NCI-H2081 (cell line): ENCODE measurements at places on chromosomes 4 and X.

DNA sequence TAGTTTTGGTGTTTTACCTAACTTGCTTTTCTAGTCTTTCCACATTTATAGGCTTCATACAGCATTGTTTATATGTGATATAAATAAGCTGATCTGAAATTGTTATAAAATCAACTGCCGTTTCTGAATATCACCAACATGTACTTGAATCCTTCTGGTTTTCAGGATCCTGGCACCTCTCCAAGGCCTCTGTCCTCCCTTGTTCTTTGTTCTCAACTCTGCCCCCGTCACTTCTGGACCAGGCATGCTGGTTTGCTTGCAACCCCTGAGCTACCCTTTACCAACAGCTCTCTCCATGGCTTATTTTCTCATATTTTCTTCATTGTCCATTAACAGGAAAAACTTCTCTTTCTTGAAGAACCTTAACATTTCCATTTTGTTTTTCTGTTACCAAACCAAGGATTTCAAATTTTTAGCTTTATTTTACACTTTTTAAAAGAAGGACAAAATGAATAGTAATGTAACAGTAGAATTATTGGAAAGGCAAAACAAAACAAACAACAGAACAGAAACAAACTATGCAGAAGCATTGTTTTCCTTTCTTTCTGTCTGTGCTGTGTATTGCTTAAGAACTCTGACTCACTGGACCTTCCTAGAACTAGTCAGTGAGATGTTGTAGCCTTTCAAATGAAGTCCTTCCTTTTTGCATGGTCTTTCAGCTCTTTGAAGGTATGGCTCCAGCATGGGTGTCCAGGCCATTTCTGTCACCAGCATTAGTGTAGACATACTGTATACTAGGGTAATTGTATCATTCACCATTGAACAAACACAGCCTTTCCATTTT is 44.8 kb downstream of the BANK1 start:
- peak; percentile 45 for DNase-seq

DNA sequence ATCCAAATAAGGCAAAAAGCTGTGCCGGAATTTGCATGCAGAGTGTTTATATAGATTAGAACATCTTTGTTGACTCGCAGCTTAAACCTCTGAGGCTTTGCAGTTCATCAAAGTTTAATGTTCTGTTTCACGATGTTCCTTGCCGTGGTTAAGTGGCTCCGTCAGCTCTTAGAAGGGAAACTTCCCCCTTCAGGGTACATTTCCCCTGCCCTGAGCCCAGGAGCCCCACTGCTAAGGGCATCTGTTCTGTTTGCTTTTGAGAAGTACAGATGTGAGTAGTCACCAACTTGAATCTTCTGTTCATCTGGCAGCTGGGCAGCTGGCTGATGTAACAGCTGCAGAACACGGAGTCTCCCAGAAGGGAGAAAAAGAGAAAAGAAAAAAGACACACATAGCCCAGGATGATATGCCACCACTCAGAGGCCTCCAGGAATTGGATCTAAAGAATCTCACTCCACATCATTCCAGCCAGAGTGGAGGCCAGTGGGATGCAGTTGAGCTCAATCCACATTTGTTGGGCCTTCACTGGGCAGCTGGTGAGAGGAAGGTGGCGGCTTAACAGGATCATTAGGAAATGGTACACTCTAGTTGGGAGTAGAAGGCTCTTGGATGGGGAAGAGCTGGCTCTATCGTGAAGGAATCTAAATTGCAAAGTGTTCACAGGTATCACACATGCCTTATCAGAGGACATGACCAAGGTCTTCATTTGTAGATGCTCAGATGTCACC is 178.7 kb upstream of the RBPJ start:
- no peak for DNase-seq

DNA sequence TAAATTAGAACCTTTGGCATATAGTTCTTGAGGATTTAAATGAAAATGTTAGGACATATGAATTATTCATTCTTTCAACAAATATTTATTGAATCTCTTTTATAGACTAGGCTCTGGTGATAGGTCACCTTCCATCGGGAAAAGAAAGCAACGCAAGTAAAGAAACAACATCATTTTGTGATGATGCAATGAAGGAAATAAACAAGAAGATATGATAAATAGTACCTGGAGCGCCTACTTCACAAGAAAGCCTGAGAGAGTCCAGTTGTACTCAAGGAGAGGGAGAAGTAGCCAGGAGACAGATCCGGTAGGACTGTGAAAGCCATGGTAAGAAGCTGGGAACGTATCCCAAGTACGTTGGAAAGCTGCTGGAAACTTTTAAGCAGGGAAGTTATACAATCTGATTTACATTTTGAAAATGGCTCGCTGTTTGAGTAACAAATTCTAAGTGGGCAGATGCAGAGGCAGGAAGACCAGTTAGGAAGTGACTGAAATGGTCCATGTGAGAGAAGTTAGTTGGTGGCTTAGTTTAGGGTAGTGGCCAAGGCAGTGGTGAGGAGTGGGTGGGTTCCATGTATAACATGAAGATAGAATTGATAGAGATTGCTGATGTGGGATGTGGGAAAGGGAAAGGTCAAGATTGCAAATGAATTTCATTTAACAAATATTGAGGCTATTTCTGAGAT is 17.7 kb upstream of the CPE start:
- no peak for DNase-seq

GRCh38 chrX:12979616-12980015 is 4.7 kb downstream of the TMSB4X start:
- DNase-seq: no peak

GRCh38 chr4:109432696-109433095 is 919 bp upstream of the SEC24B start:
- DNase-seq: no peak

- no peak for DNase-seq
Observed at GRCh38 chr4:1579901-1580691, 104.0 kb downstream of the FAM53A start.

DNA sequence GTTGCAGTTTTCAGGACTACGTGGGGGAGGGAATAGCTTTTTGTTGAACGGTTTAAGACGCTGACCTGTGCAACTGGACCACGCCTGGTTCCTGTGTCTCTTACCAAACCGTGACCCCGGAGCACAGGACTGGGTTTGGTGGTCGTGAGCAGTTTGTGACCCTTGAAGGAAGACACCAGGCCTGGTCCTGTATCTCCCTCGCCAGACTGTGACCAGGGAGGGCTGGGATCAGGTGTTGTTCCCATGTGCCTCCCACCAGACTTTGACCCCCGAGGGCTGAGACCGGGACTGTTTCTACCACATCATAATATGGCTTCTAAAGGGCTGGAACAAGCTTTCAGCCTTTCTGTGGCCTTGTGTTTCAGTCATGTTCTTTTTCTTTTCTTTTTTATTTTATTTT is 683 bp downstream of the EBP start:
- no peak for DNase-seq

- no peak for DNase-seq
Observed at GRCh38 chr4:3677748-3678070, 88.5 kb upstream of the ADRA2C start.

- DNase-seq: no peak
Observed at GRCh38 chr4:128384765-128385598, 97.4 kb upstream of the PGRMC2 start.

GRCh38 chr4:41060352-41061334 is 153.7 kb downstream of the APBB2 start:
- no peak for DNase-seq

GRCh38 chrX:10828036-10828435 is 207.7 kb upstream of the MID1 start:
- DNase-seq: no peak

GRCh38 chr4:5592272-5592671 is 116.1 kb downstream of the EVC2 start:
- DNase-seq: no peak

GRCh38 chr4:99536848-99537247 is 26.0 kb downstream of the C4orf17 start:
- no peak for DNase-seq

GRCh38 chr4:19880206-19880605 is 371.5 kb upstream of the SLIT2 start:
- DNase-seq: no peak

DNA sequence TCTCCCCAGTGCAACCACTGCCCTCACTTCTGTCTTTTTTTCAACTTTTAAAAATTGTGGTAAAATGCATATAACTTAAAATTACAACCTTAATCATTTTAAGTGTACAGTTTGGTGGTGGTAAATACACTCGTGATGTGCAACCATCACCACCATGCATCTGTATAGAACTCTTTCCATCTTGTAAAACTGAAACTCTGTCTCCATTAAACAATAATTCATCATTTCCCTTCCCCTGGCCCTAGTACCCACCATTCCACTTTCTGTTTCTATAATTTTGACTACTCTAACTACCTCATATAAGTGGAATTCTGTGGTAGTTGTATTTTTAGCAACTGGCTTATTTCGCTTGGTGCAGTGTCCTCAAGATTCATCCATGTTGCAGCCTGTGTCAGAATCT is 6.8 kb upstream of the CTBP1 start:
- no peak for DNase-seq

DNA sequence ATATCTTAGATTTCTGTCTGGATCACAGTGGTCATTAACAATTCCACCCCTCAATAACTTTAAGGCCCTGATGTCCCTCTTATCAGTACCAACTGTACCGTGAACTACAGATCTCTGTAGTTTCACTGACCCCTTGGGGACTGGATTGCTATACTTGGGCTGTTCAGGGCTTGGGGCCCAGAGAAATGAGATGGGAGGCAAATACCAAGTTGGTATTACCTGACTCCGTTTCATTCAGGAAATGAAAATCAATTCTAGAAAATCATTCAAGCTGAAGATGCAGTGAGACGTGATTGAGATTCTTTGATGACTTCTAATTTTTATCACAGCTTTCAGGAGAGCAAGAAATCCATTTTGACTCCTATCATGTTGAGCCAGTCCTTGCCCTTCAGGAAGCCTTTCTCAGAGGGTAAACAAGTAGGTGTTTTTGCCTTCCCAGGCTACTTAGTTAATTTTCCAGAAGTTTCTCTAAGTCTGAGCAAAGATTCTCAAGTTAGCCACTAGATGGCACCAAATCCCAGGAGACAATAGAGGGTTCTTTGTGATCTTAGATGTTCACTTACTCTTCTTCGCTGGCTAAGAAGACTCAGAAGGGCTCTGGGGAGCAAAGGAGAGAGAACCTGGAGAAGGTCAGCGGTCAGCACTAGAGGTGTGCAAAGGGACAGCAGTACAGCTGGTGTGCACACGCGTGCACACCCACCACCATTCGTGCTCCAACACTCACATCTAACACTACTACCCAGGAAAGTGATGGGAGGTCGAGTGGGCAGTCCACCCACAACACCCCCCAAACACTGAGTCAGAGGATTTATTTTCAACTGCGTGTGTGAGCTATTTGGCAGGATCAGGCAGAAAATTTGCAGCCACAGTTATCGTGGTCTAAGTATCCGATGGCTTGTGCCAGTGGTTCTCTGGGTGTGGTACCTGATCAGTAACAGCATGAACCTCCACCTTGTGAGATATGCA is 7.4 kb downstream of the HNRNPH2 start:
- DNase-seq: peak; percentile 57

- DNase-seq: no peak
Observed at GRCh38 chr4:85127653-85128052, 161.2 kb upstream of the WDFY3 start.

GRCh38 chr4:41575665-41576064 is 37.7 kb downstream of the LIMCH1 start:
- DNase-seq: no peak

GRCh38 chr4:169042608-169043007 is 32.6 kb upstream of the CBR4 start:
- no peak for DNase-seq

DNA sequence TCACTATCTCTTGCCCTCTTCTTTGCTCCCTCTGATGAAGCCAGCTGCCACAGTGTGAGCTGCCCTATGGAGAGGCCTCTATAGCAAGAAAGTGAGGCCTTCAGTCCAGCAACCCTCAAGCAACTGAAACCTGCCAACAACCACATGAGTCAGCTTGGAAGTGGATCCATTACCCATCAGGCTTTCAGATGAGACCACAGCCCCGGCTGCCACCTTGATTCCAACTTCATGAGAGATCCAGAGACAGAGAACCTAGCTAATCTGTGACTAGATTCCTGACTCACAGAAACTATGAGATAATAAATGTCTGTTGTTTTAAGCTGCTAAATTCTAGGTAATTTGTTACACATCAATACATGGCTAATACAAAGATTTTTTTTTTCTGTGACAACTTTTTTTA is 20.4 kb upstream of the WAS start:
- DNase-seq: no peak

DNA sequence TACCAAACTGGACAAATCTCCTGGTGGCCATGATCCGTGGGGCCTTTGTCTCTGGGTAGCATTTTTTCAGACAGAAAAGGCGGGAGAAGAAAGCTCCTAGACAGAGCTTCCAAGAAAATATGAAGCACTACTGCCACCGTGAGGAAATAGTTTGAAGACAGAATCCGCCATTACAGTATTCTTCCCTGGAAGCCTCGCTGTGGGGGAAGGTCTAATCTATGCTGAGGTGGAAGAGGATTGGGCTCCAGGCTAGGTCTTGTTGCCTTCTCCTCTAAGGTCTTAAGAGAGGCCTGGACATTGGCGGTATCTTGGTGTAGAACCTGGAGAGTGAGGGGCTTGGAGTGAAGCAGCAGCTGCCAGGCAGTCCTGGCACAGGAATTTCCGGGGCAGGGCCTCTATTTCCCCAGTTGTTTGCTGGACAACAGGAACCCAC is 218.9 kb downstream of the OR13H1 start:
- peak; percentile 63 for DNase-seq

GRCh38 chr4:13544606-13545393 is 492 bp upstream of the NKX3-2 start:
- DNase-seq: peak; percentile 94

- no peak for DNase-seq
Observed at GRCh38 chrX:11138498-11139390, 27.6 kb downstream of the HCCS start.

- no peak for DNase-seq
Observed at GRCh38 chr4:156388826-156389225, 435.2 kb upstream of the CTSO start.

GRCh38 chr4:177938226-177938625 is 496.0 kb upstream of the AGA start:
- DNase-seq: no peak

DNA sequence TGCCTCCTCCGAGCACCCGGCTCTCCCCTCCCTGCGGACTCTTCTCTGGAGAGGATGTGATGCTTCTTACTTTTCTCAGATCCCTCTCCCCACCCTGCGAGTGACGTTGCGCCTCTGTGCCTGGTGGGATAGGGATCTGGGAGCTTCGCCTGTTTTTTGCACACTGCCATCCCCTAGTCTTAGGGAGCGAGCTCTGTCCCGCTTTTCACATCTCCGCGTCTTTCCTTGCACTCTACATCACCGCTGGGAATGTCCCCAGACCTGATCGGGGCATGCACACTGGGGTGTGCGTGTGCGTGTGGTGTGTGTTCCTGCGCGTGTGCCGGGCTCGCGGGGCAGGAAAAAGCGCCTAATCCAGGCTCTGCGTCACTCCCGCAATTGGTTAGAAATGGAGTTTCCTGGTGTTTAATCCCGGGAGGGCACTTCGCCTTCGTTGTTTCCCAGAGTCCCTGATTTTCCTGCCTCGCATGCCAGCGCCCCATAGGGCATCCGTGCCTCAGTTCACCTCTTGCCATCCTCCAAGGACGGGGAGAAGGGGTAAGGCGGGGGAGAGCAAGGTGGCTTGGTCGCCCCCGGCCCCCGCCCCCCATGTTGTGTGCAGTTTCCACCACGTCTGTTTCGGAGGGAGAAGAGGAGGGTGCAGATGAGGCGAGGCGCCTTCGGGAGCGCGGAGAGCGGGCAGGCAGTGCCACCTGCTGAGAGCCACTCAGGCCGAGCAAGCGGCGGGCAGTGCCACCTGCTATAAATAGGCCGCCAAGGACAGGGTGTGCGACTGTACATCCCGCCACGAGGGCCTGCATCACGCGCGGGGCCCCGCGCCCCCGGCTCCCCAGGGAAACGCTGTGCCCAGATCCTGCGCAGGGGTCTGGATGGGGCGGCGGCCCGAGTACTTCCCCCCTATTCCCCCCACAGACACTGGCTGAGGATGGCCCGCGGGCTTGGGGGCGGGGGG is 759 bp upstream of the TBC1D1 start:
- DNase-seq: peak; percentile 54
